ENCODE measurements at places on chromosomes 4 and X.

DNA sequence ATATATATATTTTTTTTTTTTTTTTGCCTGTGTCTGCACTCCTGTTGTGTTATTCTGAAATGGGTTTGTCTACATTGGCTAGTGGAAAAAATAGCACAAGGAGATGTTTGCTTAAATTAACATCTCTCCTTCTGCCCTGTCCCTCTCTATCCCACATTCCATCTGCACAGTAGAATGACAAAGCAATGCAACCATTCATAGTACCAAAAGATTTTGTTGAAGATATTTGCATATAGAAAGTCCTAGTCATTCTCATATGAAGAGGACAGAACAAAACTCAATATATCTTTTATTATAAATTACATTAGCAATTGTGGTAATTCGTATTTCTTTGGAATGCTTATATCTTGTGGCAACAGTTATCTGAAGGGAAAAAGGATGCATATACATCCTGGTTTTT is 88.3 kb upstream of the AGA start:
- DNase-seq = no peak

- DNase-seq = no peak
Measured at GRCh38 chr4:39104255-39104654, 42.2 kb downstream of the KLHL5 start.

GRCh38 chr4:99815597-99816011 is 1.0 kb upstream of the DAPP1 start:
- DNase-seq = no peak

DNA sequence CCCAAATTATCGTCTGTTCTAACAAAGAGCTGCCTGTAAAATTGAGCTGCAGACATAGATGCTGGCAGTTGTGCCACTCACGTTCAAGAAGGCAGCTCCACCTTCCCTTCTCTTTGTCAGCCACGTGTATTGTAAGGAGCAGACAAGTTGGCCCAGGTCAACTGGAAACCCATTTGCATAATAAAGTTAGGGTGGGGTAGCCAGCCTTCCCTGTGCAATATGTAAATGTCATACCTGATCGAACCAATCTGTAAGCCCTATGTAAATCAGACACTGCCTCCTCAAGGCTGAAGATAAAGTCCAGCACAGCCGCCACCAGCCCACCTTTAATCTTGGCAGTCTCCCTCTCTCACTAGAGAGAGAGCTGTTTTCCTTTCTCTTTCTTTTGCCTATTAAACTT is 117.2 kb downstream of the TMEM144 start:
- DNase-seq = no peak

GRCh38 chr4:151488968-151489367 is 80.0 kb downstream of the FHIP1A start:
- no peak for DNase-seq

DNA sequence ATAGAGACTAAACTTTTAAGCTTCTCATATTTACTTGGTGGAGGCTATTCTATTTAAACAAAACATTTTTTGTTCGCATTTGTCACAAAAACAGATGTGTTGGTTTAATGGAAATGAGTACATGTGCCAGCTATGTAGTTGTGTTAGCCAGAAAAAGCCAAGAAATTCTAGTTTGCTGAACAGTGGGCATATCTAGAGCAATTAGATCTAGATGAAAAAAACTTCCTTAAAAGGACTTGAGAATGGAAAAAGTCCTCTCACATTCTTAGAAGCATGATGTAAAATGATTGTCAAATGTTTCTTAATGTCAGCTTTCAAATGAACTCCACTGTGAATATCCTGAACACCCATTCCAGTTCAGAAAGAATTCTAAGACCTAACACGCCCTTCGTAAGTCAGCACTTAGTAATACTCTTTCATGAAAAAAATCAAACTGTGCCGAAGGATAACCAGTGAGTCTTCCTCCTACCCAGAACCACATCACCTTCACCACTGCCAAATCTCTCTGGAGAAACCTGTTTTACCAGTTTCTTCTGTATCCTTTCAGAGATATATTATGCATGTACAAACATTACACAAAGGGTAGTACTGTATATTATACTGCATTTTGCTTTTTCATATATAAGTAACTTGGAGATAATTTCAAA is 28.2 kb downstream of the PHKA1 start:
- no peak for DNase-seq

- peak; percentile 14 for DNase-seq
Measured at GRCh38 chrX:84187533-84188319, at the start of gene RPS6KA6. RPS6KA6 (minus strand) TSS chrX:84188199; CDS start chrX:84187899, 300 bp downstream.

GRCh38 chr4:139458543-139458942 is 4.6 kb downstream of the RAB33B start:
- DNase-seq = no peak

Measured in left ventricle myocardium inferior (tissue), 1 donor.